Cerebellar nuclear complex (tissue), 1 donor: ENCODE measurements at places on chromosomes 13 and 19.

DNA sequence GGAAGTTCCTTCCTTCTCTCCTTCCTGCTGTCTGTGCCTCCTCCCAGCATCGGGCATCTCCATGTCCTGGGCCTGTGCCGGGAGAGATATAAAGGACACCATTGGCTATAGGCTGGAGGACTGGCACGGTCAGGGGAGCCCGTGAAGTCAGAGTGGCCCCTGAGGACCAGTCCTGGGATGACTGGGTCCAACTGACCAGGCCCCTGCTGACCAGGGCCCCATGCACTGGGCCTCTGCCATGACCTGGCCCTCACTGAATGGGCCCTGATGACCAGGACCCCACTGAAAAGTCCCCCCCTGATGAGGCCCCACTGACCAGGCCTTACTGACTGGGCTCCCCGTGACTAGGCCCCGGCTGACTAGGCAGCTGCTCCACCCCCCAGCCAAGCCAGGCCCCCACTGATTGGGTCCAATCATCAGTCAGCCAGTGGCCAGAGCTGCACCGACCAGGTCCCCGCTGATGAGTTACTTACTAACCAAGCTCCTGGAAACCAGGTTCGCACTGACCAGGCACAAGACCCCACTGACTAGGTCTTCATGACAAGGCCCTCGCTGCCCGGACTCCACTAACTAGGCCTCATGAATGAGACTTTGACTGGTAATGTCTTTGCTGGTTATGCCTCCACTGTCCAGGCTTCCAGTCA is 20.0 kb upstream of the ZNF14 start:
- DNase-seq, result no peak

- no peak for DNase-seq
These were observed 1237.7 kb upstream of the PCDH20 start for GRCh38 chr13:62653371-62653770.

GRCh38 chr19:11378319-11379189 is 4.1 kb downstream of the SWSAP1 start:
- no peak for DNase-seq

DNA sequence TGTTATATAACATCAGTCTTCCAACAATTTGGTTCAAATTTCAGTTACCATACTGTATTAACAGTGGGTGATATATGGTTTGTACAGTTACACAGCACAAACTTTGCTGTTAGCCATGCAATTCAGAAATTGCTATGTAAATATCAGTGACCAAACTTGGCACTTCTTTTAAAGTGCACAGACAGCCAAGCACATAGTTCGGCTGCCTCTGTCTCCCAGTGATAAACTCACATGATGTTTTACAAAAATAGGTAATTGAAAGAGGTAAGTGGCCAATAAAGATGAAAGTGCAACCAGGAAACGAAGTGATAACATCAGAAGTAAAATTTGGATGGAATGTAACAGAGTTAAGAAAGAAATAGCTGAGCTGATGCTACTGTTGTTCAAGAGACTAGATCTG is 143.9 kb downstream of the PCDH9 start:
- DNase-seq, result no peak

- DNase-seq, result no peak
These were observed 3.6 kb downstream of the KMT2B start for GRCh38 chr19:35721374-35721773.

- no peak for DNase-seq
These were observed 211.2 kb downstream of the UQCRFS1 start for GRCh38 chr19:29001597-29002245.

GRCh38 chr13:22253107-22253506 is 582.2 kb downstream of the FGF9 start:
- DNase-seq, result no peak

DNA sequence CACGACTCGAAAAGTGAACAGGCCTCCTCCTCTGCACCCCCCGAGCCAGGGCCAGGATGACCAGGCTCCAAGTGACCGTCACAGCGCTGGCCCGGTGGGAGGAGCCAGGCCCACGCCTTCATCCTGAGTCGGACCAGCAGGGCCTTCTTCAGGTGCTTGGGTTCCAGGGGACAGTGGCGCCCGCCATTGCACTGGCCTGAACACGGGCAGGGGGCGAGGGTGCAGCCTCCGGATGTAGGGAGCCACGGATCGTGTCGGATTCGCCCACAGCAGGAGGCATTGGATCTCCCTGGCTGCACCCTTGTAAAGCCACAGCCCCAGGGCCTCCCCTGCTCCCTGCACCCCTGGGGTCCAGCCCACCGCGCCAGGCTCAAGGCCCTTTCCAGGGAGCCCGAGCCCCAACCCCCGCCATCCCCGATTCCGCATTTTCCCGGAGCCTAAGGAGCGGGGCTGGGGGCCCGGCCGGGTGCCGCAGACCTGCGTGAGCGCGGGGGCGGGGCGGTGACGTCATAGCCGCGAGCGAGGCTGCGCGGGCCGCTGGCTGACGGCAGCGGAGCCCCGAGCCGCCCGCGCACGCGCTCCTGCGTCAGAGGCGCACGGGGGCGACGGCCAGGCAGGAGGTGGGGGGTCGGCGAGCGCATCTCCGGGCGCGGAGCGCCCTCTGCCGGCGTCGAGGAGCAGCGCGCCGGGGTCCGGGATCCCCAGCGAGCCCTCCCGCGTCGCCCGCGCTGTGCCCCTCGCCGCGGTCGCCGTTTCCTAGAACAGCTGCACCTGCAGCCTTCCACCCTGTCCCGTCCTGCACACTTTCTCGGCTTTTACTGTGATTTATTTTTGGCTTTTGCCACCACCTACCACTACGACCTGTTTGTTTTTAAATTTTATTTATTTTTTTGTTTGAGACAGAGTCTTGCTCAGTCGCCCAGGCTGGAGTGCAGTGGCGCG is 1.5 kb upstream of the ATP5F1D start:
- no peak for DNase-seq

DNA sequence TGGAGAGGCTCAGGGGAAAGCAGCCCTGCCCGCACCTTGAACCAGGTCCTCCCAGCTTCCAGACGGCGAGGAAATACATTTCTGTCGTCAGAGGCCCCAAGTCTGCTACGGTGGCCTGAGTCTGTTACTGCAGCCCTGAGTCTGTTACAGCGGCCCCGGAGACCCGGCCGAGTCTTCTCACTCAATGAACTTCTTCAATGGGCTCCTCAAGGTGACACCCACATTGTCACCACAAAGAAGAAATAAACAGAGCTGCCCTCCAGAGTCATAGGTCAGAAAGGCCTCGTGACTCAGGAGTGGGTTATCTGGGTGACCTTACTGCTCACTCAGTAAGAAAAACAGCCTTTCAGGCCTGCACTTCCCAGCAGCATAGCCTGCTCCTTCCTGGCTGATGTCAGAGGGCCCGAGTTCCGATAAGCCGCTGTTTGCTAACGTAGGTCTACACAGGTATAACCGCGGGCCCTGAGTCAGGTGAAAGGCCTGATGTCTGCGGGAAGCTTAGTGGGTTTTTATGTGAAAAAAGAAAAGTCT is 66.9 kb upstream of the TM9SF2 start:
- DNase-seq, result no peak

DNA sequence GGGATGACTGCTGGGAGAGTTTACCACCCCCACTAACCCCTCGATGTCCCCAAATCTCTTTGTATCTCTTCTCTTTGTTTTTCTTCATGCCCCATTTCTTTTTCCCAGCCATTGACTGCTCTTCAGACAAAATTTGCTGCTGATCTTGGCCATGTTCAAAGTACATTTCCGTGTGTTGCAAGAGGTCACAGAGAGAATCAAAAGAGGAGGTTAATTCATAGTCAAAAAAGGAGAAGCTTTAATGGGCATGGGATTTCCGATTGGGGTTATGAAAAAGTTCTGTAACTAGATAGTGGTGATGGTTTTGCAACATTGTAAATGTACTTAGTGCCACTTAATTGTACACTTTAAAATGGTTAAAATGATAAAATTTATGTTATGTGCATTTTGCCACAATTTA is 121.1 kb downstream of the FLT1 start:
- DNase-seq, result no peak

DNA sequence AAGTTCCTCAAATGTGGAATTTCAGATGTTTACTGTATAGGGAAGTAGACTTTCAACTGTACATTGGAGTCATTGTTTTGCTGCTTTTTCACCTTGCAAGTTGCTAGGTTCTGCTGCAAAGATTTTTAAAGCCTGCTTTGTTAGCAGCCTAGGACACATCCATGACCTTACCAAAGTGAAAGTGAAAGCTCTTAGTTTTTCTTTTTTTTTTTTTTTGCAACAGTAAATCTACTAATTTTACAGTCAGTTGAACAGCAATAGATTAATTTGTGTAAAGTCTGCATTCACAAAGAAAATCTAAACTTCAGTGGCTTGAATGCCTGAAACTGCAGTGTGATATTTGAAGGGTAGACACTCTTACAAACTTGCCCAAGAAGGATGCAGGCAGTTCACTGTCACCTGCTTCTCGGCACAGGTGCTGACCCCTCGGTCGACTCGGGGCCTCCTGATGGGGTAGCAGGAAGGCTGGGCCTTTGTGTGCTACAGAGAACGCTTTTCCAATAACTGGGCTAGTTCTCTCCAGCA is 5.0 kb upstream of the MTIF3 start:
- DNase-seq, result no peak

- no peak for DNase-seq
These were observed 23.1 kb upstream of the TNFRSF19 start for GRCh38 chr13:23547000-23547590.

- DNase-seq, result no peak
These were observed 12.7 kb upstream of the ZNF701 start for GRCh38 chr19:52557231-52557995.

GRCh38 chr13:25840931-25841330 is 210.9 kb downstream of the SHISA2 start:
- DNase-seq, result no peak
